Stimulated activated CD4-positive, alpha-beta T cell treated with anti-CD3 and anti-CD28 coated beads, Interleukin-2, amount 100 ng/mL, for 24 hours (primary cell): ENCODE measurements at places on chromosomes 16 and 17.

GRCh38 chr16:86533767-86534351 is 21.2 kb downstream of the MTHFSD start:
- DNase-seq: no peak

DNA sequence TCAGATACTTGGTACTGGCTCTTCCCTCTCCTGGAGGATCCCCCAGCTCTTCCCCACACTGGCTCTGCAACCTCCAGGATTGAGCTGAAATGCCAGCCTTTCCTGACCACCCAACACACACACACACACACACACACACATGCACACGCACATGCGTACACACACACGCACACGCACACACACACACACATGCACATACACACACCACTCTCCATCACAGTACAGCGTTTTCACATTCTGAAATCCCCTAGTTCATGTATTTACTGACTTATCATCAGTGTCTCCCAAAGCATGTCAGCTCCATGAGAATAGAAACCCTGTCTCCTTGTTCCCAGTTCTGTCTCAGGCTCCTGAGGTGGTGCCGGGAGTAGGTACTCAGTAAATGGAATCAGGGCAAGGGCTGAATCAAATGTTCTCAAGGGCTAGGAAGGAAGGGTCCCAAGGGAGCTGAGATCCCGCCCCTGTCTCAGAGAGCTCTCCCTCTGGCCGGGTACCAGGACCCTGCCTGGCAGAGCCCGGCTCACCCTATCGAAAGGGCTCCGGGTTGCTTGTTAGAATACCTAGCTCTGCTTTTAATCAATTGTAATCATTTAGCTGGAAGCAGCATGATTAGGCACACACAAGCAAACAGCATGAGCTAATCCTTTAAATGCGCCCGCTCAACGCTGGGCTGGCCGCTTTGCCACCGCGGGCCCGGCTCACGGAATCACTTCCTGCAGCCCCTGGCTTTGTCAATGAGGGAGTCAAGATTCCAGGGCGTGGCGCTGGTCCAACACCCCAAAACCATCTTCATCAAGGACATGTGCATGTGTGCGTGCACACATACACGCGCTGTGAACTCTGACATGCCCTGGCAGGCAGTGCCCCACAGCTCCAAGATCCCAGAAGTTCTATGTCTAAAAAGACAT is 140.7 kb downstream of the C16orf78 start:
- no peak for DNase-seq

DNA sequence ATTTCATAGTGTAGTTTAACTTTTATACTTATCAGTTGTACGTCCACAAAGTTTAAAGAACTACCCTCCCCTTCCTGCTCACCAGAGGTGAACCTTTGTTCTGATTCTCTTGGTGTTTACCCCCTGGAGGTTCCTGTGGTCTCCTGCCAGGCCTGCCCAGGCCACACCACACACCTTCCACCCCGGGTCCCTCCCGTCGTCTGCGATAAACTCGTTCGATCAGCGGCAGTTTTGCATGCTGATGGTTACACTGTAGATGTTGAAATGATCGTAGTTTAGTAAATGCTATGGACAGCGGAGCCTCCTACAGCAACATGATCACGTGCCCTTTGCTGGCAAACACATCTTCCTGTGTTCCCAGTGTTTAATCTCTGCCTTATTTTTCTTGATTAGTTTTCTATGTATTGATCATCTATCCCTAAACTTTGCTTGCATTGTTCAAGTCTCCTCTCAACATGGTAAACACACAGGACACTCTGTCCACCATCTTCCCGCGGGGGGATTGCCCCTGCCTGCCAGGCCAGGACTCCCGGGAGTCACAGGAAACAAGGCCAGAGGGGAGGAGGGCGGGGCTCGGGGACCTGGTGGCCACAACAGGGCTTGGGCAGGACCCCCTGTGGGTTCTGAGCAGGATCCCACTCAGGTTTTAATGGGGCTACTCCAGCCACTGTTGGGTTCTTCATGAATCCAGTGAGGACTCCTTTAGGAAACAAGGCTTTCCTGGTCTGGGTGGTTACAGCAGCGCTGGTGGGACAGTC is 2.8 kb upstream of the ACSF3 start:
- DNase-seq: no peak

DNA sequence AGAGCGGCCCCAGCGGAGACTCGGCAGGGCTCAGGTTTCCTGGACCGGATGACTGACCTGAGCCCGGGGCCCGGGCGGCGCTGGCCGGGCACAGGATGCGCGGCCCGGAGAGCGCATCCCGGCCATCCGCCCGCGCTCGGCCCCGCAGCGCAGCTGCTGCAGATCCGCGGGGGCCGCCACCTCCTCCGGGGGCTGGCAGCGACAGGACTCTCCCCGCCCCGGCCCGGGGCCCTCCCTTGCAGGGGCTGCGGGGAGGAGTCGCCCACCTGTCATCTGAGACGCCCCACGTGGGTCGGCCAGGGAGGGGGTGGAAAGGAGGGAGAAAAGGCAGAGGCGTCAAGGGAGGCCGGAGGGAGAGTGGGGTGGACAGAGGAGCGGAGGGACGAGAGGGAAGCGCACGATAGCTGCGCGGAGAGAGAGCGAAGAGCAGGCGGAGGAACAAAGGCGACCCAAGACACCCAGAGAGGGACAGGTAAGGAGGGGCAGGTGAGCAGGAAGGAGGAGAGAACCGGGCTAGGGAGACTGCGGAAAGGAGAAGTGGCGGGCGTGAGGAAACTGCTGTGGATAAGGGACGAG is 471 bp upstream of the PRKAR1A start:
- DNase-seq: peak; percentile 69

- no peak for DNase-seq
These were observed 1.3 kb upstream of the TRAP1 start for GRCh38 chr16:3718628-3719027.
